ENCODE measurements at places on chromosomes 16 and 17. TPM values are rescaled to one million over a fixed set of nuclear protein-coding genes. Genes with fewer than 3 reads are reported as not detected.

Gene SHPK
- total RNA-seq: 10.4 TPM

Gene KCNH6
- total RNA-seq: not detected

Gene OTOA
- total RNA-seq: 0.90 TPM

Gene PROCA1
- 3.3 TPM for total RNA-seq

Gene CD300E
- total RNA-seq: 6.5 TPM

Gene PNMT
- total RNA-seq: 4.3 TPM

Gene SPNS3
- 0.87 TPM for total RNA-seq

Gene KLHL10
- 0.29 TPM for total RNA-seq

DNA sequence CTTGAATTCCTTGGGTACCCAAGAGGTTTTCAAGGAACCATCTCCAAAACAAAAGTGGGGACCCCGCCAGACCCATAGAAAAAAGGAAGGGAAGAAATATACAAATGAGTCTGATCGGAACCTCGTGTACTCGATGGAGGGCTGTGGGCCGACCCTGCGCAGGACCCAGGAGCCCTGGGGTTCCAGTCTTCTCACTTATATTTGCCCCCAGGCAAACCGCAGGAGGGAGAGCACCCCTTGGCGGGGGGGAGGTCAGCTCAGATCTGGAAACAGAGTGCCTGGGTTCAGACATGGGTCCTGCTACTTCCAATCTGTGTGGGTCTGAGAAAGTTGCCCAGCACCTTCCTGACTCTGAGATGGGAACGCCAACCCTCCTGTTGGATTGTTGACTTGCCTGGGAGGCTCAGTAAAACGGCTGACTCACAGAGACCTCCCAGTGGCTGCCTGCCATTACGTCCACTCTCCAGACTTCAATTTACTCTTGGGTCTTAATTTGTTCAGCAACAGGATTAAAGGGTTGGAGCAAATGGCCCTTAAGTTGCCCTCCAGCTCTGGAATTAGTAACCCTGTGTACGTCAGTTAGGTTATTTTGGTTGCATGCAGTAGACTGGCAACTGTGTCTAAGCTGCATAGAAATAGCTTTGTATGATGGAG, 24.9 kb upstream of the CACNG4 start:
- no peaks in the 10 kb centered on the region for H3K36me3 ChIP-seq
- peaks cover 14% of the 10 kb centered on the region for H3K27me3 ChIP-seq
- DNase-seq: peak; percentile 29
- no peaks in the 10 kb centered on the region for H3K4me1 ChIP-seq
- no peak overlapping the region for H3K4me3 ChIP-seq
- H3K27ac ChIP-seq: no peak overlapping the region

GRCh38 chr17:82823004-82823403, 16.8 kb downstream of the ZNF750 start:
- no peak overlapping the region for H3K4me3 ChIP-seq
- no peak overlapping the region for H3K27ac ChIP-seq
- H3K27me3 ChIP-seq: no peaks in the 10 kb centered on the region
- H3K4me1 ChIP-seq: no peaks in the 10 kb centered on the region
- DNase-seq: no peak

GRCh38 chr16:19963301-19963700, 78.7 kb upstream of the GPRC5B start:
- no peaks in the 10 kb centered on the region for H3K27me3 ChIP-seq
- H3K4me3 ChIP-seq: no peak overlapping the region
- no peaks in the 10 kb centered on the region for H3K36me3 ChIP-seq
- H3K4me1 ChIP-seq: no peaks in the 10 kb centered on the region
- no peak overlapping the region for H3K27ac ChIP-seq

DNA sequence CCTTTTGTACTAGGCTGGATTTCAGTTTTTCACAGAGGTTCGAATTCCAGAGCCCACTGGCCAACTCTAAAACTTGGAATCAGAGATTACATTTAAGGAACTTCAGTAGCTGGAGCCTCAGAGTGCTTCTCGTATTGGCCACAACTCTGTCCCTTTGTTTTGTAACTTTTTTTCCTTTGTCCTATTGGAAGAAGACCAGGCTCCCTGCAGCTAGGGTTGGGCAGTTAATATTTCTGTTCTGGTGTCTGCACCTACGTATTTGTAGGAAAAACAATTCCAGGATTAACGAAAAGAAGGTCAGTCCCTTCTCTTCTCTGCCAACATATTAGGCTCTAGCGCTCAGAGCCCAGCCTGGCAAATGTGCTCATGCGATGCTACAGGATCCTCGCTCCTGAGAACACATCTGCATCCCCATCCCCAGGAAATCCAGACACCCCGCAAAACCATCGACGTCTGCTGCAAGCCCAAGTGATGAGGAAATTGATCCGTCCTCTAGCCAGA, 1.9 kb downstream of the CDH11 start:
- H3K4me3 ChIP-seq: peak overlapping the region; percentile 62
- peak overlapping the region; percentile 80 for H3K27ac ChIP-seq
- peaks cover 4% of the 10 kb centered on the region for H3K4me1 ChIP-seq
- H3K36me3 ChIP-seq: no peaks in the 10 kb centered on the region
- no peak for DNase-seq

DNA sequence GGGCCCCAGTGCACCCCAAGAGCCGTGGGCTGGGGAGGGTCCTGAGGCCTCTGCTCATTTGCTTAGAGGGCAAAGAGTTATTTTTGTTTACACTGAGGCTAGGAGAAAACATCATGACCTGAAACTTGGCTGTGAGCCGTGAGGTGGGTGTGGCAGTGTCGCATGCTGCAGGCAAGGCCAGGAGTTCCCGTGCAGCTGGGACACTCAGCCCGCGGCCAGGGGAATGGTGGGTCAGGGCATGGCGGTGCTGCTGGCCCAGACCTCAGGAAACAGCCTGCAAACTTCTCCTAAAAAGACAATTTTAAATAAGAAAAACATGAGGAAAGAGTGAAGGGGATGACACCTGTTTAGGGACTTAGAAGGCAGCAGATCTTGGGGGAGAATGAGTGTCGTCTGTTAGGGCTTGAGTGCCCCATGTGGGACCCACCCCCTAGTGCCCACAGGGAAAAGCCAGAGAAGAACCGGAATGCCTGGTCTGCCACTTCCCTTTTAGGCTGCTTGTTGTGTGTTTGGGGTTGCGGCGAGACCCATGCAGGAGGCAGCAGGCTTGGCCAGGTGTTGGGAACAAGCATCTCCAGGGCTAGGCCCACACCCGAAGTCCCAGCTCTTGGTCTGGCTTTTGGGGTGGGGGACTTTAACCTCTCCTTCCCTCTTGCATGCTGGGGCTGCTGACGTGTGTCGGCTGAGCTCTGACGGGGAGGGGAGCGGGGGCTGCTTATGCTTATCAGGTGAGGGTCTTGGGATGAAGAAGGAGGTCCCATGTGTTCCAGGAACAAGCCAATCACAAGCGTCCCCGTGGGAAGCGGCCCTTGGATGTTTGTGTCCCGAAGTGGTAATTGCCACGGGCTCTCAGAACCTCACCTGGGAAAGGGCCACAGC, 80.9 kb upstream of the GNG13 start:
- H3K4me3 ChIP-seq: no peak overlapping the region
- H3K27ac ChIP-seq: no peak overlapping the region
- no peaks in the 10 kb centered on the region for H3K27me3 ChIP-seq
- no peaks in the 10 kb centered on the region for H3K4me1 ChIP-seq
- DNase-seq: no peak
- no peaks in the 10 kb centered on the region for H3K36me3 ChIP-seq

- peaks cover 4% of the 10 kb centered on the region for H3K36me3 ChIP-seq
- H3K27ac ChIP-seq: no peak overlapping the region
- H3K27me3 ChIP-seq: no peaks in the 10 kb centered on the region
Observed at GRCh38 chr17:82158825-82159224, 53.8 kb downstream of the CCDC57 start.

DNA sequence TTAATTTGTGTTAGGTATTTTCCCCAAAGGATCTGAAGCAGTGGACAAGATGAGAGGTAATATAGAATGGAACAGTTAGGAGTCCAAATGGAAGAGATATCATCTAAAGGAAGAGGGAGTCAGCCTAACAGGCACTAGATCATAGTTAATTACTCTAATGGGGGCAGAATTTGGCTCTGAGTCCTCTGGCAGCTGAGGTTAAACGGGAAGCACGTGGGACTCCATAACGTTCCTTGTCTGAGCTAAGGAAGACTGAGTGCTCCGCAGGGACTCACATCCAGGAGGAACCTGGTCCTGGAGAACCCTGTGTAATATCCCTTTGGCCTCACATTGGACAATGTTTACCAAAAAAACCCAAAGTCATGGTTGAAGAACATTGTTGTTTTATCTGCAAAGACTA, 46.6 kb upstream of the TEX2 start:
- no peaks in the 10 kb centered on the region for H3K36me3 ChIP-seq
- peaks cover 31% of the 10 kb centered on the region for H3K4me1 ChIP-seq
- no peak overlapping the region for H3K27ac ChIP-seq
- H3K4me3 ChIP-seq: no peak overlapping the region
- DNase-seq: no peak

GRCh38 chr16:67936880-67937605, 393 bp upstream of the PSMB10 start:
- H3K4me3 ChIP-seq: peak overlapping the region; percentile 88
- peaks cover 28% of the 10 kb centered on the region for H3K36me3 ChIP-seq
- peaks cover 17% of the 10 kb centered on the region for H3K4me1 ChIP-seq
- no peak for DNase-seq
- peak overlapping the region; percentile 89 for H3K27ac ChIP-seq

DNA sequence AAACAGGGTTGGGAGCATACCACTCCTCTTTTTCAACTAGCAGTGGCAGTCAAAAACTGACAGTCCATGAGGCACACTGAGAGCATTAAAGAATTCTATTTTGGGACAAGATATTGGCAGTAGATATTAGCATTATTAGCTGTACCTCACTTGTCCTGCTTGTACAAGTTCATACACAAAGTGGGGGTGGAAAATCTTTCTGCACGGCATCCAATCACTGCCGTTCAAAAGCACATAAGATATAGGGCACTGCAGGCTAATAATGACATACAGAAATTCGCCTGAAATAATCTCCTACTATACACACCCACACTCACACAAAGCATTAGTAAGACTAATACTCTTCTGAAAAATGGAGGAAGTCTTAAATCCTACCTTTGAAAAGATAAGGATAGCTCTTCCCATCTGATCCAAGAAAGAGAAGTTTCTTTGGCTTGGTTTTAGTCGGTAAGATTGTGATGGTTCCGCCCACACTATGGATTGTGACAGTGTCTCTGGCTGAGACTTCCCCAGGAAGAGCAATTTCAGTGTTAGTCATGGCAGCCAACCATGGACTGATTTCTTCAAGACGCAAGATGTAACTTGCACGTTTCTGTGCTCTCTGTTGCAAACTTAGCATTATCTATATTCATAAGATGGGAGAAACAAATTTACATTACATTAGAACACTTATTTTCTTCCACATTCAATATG, 40.6 kb upstream of the ARL6IP1 start:
- H3K27ac ChIP-seq: no peak overlapping the region
- H3K4me1 ChIP-seq: no peaks in the 10 kb centered on the region
- no peak for DNase-seq
- no peaks in the 10 kb centered on the region for H3K27me3 ChIP-seq

GRCh38 chr17:82000803-82001570, 21.7 kb downstream of the CENPX start:
- H3K27me3 ChIP-seq: no peaks in the 10 kb centered on the region
- DNase-seq: no peak
- H3K4me3 ChIP-seq: no peak overlapping the region
- H3K36me3 ChIP-seq: peaks cover 4% of the 10 kb centered on the region
- H3K27ac ChIP-seq: no peak overlapping the region

DNA sequence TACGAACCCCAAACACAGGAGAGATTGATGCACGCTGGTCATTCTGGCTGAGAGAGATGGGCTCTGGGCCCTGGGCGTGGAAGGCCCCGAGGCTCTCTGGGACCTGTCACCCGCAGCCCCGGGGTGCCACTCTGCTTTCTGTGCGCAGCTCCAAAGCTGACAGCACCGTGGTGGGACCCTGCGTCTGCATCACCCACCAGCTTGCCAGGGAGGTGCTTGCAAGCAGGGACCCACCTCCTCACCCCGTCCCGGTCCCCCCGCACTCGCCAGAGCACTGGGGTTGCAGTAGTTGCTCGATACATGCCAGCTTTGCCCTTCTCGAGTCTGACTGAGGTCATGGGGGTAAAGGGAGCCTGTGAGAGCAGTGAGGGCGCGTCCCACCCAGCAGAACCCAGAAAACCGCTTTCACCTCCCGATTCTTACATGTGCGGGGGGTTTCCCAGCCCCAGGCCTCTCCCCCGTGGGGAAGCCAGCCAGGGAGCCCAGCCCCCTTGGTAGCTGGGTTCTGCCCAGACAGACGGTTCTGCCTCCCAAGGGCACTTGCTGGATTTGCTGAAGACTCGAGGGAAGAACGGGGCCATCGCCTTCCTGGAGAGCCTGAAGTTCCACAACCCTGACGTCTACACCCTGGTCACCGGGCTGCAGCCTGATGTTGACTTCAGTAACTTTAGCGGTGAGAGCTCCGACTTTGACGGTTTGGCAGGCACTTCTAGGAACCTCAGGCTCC, 12.5 kb downstream of the CARD14 start:
- H3K27me3 ChIP-seq: no peaks in the 10 kb centered on the region
- H3K27ac ChIP-seq: no peak overlapping the region
- no peaks in the 10 kb centered on the region for H3K36me3 ChIP-seq
- H3K4me1 ChIP-seq: peaks cover 4% of the 10 kb centered on the region
- DNase-seq: no peak

GRCh38 chr16:66830422-66831404, at the start of gene NAE1:
TSS of gene NAE1 (minus strand) at chr16:66830976. CDS start at chr16:66830899, 77 bp downstream.
- H3K4me3 ChIP-seq: peak within 1 kb of the TSS; percentile 88
- H3K4me1 ChIP-seq: peaks cover 18% of the 10 kb centered on the region
- DNase-seq: peak; percentile 94
- peak within 1 kb of the TSS; percentile 90 for H3K27ac ChIP-seq
- peaks cover 23% of the 10 kb centered on the region for H3K36me3 ChIP-seq
- no peaks in the 10 kb centered on the region for H3K27me3 ChIP-seq

DNA sequence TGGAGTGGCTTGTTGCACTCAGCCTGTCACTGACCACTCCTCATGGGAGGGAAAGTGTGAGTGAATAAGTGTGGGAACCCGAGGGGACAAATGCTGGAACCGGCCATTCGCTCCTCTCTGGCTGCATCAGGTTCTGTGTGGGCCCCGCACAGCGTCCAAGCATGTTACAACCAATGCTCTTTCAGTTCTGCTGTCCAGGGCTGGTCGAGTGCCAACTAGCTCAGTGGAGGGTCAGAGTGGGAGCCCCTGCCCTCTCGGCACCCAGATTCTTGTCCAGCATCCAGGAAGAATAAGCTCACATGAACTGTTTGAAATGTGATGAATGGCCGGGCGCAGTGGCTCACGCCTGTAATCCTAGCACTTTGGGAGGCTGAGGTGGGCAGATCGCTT, 48.3 kb upstream of the FBXO47 start:
- no peak for DNase-seq
- H3K4me3 ChIP-seq: no peak overlapping the region
- peaks cover 18% of the 10 kb centered on the region for H3K4me1 ChIP-seq
- peak overlapping the region; percentile 4 for H3K27ac ChIP-seq
- H3K27me3 ChIP-seq: no peaks in the 10 kb centered on the region
- no peaks in the 10 kb centered on the region for H3K36me3 ChIP-seq

- H3K36me3 ChIP-seq: no peaks in the 10 kb centered on the region
- no peak overlapping the region for H3K4me3 ChIP-seq
- H3K4me1 ChIP-seq: no peaks in the 10 kb centered on the region
- no peaks in the 10 kb centered on the region for H3K27me3 ChIP-seq
Observed at GRCh38 chr16:81716478-81717225, 62.4 kb upstream of the PLCG2 start.

All from upper lobe of right lung (tissue), 1 donor.